ENCODE measurements at places on chromosomes 12 and 14. TPM values are rescaled to one million over a fixed set of nuclear protein-coding genes. Genes with fewer than 3 reads are reported as not detected.

- DNase-seq, result no peak
These were observed 13.8 kb downstream of the RCOR1 start for GRCh38 chr14:102606296-102606695.

DNA sequence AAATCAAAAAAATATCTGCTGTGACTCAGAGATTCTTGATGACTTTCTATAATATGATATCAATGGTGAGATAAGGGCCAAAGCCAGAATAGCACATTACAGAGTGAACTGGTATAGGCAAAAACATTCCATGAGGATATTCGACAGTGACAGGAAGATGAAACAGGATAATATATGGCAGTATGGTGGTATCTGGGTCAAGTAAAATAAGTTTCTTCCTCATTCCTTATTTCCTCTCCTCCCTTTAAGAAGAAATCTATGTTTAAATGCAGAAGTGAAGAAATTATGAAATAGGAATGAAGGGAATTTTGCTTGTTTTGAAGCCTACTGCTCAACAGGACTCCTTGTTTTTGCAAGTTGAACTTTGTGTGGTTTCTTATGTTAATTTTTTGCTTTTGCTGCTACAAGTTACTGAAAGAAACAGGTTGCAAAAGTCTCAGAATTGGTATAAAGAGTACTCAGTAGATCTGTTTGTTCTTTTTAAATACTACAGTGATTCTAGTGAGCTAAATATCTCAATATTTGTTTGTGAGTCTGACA is 7.0 kb downstream of the ACSS3 start:
- no peak for DNase-seq

The RPL10L gene
- 65.5 TPM for total RNA-seq

The PRKD1 gene
- 6.4 TPM for total RNA-seq
